ENCODE measurements at places on chromosomes 16 and 17.

- H3K4me3 ChIP-seq = no peak overlapping the region
- no peaks in the 10 kb centered on the region for H3K4me1 ChIP-seq
- no peaks in the 10 kb centered on the region for H3K27me3 ChIP-seq
- H3K36me3 ChIP-seq = no peaks in the 10 kb centered on the region
- no peak for DNase-seq
Observed at GRCh38 chr17:28381141-28381825, 9.8 kb downstream of the SARM1 start.

GRCh38 chr17:34068571-34068970, 186.5 kb upstream of the CCL2 start:
- no peak overlapping the region for H3K4me3 ChIP-seq
- H3K4me1 ChIP-seq = no peaks in the 10 kb centered on the region
- H3K27me3 ChIP-seq = no peaks in the 10 kb centered on the region
- no peak for DNase-seq

DNA sequence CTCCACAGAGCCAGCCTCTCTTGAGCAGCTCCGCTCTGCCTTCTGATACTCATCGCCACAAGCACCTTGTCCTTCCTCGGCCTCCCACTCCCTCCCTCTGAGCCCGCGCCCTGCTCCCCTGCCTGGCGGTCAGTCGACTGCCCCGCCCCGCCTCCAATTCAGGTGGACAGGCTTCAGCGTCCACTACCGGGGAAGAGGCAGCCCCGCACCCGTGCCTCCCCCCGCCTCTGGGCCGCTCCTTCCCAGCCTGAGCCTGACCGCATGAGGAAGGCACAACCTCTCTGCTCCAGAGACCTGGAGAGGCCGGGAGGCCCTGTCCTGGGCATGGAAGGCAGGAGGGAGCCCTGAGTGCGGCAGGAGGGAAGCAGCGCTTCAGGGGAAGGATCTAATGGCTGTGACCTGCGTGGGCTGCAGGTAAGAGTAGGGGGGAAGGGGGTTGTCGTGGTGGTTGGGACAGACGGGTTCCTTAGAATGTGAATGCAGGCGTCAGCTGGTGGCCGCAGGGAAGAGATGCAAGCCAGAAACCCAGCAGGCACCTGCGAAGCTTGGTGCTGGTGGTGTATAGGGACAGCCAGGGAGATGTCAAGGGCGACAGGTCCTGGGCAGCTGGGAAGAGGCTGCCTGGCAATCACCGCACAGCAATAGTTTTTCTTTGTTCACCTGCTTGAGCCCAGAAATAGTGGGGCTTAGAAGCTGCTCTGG, 3.0 kb upstream of the SLC6A4 start:
- H3K36me3 ChIP-seq = no peaks in the 10 kb centered on the region
- no peak for DNase-seq
- H3K4me1 ChIP-seq = peaks cover 19% of the 10 kb centered on the region
- peaks cover 49% of the 10 kb centered on the region for H3K27me3 ChIP-seq

GRCh38 chr16:58111302-58111627, 17.9 kb downstream of the CFAP20 start:
- H3K36me3 ChIP-seq = peaks cover 30% of the 10 kb centered on the region
- H3K27me3 ChIP-seq = no peaks in the 10 kb centered on the region
- H3K4me3 ChIP-seq = no peak overlapping the region
- no peak overlapping the region for H3K27ac ChIP-seq

GRCh38 chr16:23333034-23333579, 31.0 kb downstream of the SCNN1B start:
- H3K4me3 ChIP-seq = no peak overlapping the region
- no peak overlapping the region for H3K27ac ChIP-seq
- H3K4me1 ChIP-seq = no peaks in the 10 kb centered on the region
- DNase-seq = no peak

- H3K4me3 ChIP-seq = no peak overlapping the region
- no peaks in the 10 kb centered on the region for H3K36me3 ChIP-seq
- no peak overlapping the region for H3K27ac ChIP-seq
Observed at GRCh38 chr17:37043201-37043600, 94.4 kb downstream of the AATF start.

DNA sequence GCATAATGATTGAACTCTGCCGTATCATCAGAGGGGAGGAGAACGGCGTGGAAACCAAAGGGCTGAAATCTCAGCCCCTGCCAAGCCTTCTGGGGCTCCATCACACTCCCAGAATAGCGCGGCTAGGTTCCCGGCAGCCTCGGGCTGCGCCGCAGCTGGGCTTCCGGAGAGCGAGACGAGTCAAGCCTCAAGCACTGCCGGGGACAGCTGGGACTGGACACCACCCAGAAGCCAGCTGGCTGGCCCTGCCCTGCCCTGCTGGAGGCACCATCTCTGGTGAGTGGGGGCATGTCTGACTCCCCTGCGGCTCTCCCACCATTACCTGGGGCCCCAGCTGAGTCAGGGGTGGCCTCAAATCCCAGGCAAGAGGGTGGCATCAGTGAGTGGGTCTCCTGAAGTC, 7.2 kb upstream of the GPRC5C start:
- no peaks in the 10 kb centered on the region for H3K4me1 ChIP-seq
- no peak overlapping the region for H3K27ac ChIP-seq
- H3K36me3 ChIP-seq = no peaks in the 10 kb centered on the region
- H3K4me3 ChIP-seq = no peak overlapping the region

DNA sequence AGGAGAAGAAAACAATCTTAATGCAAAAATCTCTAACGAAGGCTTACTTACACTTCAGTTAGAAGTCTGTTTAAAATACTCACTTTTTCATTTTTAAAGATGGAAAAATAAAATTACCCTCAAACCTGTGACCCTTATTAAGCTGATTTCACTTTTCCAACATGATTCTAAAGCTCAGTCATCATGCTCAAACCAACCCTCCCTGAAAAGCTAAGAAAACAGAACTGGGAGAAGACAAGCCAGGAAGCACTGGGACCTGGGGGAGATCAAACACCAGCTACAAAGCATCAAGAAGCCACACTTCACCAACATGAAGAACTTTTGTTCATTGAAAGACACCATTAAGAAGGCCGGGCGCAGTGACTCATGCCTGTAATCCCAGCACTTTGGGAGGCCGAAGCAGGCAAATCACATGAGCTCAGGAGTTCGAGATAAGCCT, 88.8 kb downstream of the LITAF start:
- peak; percentile 92 for DNase-seq
- H3K36me3 ChIP-seq = no peaks in the 10 kb centered on the region
- H3K27me3 ChIP-seq = no peaks in the 10 kb centered on the region
- H3K27ac ChIP-seq = peak overlapping the region; percentile 83
- peaks cover 33% of the 10 kb centered on the region for H3K4me1 ChIP-seq

All from osteoblast (primary cell).